ENCODE measurements at places on chromosomes 4 and X. TPM values are rescaled to one million over a fixed set of nuclear protein-coding genes. Genes with fewer than 3 reads are reported as not detected.

GRCh38 chrX:47311932-47312774 is 58.2 kb upstream of the ZNF157 start:
- H3K27ac ChIP-seq = no peak overlapping the region
- H3K4me1 ChIP-seq = no peaks in the 10 kb centered on the region
- no peaks in the 10 kb centered on the region for H3K27me3 ChIP-seq
- DNase-seq = peak; percentile 40

GRCh38 chr4:127045861-127046260 is 586.9 kb upstream of the INTU start:
- H3K4me3 ChIP-seq = no peak overlapping the region
- H3K36me3 ChIP-seq = no peaks in the 10 kb centered on the region
- no peaks in the 10 kb centered on the region for H3K4me1 ChIP-seq
- DNase-seq = no peak
- H3K27me3 ChIP-seq = no peaks in the 10 kb centered on the region
- no peak overlapping the region for H3K27ac ChIP-seq

WDFY3 gene
- 35.4 TPM for total RNA-seq

DNA sequence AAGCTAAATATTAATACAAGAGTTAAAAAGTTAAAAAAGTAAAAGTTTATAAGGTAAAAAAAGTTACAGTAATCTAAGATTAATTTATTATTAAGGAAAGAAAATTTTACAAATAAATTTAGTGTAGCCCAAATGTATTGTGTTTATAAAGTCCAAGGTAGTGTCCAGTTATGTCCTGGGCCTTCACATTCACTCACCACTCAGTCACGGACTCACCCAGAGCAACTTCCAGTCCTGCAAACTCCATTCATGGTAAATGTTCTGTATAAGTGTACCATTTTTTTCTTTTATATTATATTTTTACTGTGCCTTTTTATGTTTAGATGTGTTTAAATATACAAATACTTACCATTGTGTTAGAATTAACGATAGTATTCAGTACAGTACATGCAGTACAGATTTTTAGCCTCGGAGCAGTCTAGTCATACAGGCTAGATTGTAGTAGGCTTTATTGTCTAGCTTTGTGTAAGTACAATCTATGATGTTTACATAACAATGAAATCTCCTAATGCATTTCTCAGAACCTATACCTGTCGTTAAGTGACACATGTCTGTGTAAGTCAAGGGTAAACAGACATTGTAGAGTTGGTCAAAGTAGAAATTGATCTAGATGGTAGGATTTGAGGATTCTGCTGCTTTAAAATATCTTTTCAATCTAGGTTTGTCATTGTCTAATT is 197.7 kb downstream of the GC start:
- no peaks in the 10 kb centered on the region for H3K4me1 ChIP-seq
- no peaks in the 10 kb centered on the region for H3K27me3 ChIP-seq
- H3K4me3 ChIP-seq = no peak overlapping the region
- H3K27ac ChIP-seq = no peak overlapping the region
- H3K36me3 ChIP-seq = no peaks in the 10 kb centered on the region

GRCh38 chrX:133923113-133923512 is 62.3 kb downstream of the GPC3 start:
- no peaks in the 10 kb centered on the region for H3K27me3 ChIP-seq
- no peaks in the 10 kb centered on the region for H3K36me3 ChIP-seq
- no peak for DNase-seq
- no peak overlapping the region for H3K4me3 ChIP-seq
- H3K27ac ChIP-seq = no peak overlapping the region

DNA sequence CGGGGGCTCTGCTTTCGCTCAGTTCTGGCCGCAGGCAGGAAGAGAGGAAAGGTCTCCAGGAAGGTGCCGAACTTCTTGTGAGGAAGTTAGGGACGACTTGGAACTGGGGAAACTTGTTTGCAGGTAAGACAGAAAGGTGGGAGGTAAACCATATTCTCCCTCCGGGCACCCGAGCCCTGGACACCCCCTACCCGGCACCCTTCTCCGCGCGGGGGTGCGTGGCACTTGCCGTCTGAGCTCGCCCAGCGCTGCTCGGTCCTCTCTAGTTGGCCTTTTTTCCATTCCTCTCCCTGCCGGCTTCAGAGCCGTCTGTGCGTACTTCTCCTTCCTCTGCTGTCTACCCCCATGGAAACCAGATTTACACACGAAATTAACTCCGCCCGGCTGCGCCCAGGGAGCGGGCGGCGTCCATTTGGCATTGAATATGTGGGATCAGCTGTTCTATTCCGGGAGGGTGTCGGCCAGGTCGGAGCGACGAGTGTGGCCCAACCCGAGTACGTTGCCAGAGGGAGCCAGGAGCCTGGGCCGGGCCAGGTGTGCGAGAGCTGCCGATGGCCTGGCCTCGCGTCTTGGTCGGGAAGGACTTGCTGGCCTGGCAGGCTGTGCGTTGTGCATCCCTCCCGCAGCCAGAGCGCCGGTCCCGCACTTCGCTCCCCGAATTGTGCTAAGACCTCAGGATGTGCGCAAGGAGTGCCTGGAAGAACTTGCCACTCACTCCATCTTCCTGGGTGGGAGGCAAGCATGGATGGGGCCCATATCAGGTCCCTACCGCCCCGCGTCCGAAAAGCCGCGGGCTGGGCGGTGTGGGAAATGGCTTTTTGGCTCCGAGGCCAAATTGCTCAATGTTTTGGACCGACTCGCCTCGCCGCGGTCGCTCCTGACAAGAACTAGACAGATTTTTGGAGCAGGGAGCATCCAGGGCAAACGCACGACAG is 1.7 kb downstream of the PDGFRA start:
- no peaks in the 10 kb centered on the region for H3K27me3 ChIP-seq
- H3K36me3 ChIP-seq = no peaks in the 10 kb centered on the region
- H3K4me3 ChIP-seq = no peak overlapping the region
- no peaks in the 10 kb centered on the region for H3K4me1 ChIP-seq

DNA sequence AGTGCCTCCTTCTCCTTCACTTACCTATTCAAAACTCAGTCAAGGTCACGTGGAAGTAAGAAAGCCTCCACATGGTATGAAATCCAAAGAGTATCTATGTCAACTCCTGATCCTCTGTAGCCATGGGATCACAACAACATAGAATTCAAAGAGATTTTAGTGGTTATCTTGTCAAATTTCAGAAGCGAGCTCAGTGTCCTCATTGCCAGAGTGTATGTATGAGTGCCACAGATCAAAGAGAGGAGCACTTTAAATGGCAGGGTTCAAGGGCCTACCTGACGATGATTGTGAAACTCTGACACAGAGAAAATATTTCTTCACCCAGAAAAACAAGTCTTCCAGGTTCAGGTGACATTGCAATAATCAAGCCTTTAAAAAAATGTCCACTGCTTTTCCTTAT is 1.2 kb upstream of the ACE2 start:
- 0 out of 2 replicates have a peak overlapping the region, but pooled peaks have one; percentile 28 for H3K4me3 ChIP-seq
- H3K4me1 ChIP-seq = peaks cover 65% of the 10 kb centered on the region
- DNase-seq = peak; percentile 35
- no peaks in the 10 kb centered on the region for H3K27me3 ChIP-seq
- no peaks in the 10 kb centered on the region for H3K36me3 ChIP-seq
